ENCODE measurements at places on chromosomes 2 and 18.

DNA sequence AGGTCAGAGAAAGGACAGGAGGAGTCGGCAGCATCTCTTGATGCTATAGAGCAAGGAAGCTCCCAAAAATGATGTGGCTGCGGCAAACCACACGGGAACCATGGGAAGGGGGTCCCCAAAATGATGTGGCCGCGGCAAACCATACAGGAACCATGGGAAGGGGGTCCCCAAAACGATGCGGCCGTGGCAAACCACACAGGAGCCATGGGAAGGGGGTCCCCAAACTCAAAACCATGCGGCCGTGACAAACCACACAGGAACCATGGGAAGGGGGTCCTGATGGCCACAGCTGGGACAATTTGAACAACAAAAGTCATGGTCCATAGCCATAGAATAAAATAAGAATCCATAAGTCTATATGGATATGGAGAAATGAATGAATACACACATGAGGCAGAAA lies 58.4 kb upstream of the GLI2 start:
- no peak for DNase-seq

- no peak for DNase-seq
Observed at GRCh38 chr2:11513319-11513718, 20.5 kb upstream of the GREB1 start.

GRCh38 chr2:165778653-165779451 lies 15.2 kb downstream of the GALNT3 start:
- DNase-seq: no peak

DNA sequence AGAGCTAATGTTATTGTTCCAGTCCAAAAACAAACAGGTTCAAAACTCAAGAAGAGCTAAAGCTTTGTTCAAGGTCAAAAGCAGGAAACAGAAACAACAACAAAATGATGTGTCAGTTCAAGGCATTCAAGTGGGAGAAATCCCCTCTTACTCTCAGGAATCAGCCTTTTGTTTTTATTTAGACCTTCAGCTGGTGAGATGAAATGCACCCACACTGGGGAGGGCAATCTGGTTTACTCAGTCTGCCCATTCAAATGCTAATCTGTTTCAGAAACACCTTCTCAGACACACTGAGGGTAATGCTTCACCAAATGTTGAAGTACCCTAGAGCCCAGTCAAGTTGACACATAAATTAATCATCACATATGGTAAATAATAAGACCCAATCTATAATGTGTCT lies 150.6 kb downstream of the TMX3 start:
- DNase-seq: no peak

GRCh38 chr18:24831081-24831480 lies 370.6 kb downstream of the HRH4 start:
- no peak for DNase-seq

- peak; percentile 14 for DNase-seq
Observed at GRCh38 chr18:159037-159652, 788 bp downstream of the USP14 start.

GRCh38 chr2:26668856-26669750 lies 23.4 kb upstream of the KCNK3 start:
- DNase-seq: no peak

GRCh38 chr2:237716011-237716410 lies 82.6 kb upstream of the RBM44 start:
- no peak for DNase-seq

DNA sequence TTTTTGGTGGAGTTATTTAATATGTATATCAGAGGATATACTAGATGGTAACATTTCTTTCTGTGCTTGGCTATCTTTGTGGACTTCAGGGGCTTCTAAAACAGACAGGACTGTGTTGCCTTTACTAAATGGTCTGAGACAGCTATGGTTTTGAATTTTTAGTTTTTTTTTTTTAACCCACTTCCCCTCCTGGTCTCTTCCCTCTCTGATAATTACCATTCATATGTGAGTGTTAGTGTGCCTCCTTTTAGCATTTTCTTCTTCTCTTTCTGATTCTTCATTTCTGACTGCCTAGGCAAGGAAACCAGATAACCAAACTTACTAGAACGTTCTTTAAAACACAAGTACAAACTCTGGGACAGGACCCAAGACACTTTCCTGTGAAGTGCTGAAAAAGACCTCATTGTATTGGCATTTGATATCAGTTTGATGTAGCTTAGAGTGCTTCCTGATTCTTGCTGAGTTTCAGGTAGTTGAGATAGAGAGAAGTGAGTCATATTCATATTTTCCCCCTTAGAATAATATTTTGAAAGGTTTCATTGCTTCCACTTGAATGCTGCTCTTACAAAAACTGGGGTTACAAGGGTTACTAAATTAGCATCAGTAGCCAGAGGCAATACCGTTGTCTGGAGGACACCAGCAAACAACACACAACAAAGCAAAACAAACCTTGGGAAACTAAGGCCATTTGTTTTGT lies 52.7 kb downstream of the SMAD4 start:
- no peak for DNase-seq

DNA sequence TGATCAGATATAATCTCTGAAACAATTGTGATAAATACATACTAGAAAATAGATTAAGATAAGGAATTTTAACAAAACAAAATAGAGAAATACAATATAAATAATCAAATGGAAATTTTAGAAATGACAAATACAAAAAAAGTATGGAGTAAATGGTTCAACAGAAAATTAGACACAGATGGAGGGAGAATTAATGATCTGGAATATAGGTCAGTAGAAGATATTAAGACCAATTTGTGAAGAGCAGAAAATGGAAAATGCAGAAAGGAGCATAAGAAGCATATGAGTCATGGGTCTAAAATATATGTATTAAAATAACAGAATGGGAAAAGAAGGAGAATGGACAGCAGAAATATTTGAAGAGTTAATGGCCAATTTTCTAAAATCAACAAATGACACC lies 44.4 kb downstream of the FHOD3 start:
- DNase-seq: no peak

DNA sequence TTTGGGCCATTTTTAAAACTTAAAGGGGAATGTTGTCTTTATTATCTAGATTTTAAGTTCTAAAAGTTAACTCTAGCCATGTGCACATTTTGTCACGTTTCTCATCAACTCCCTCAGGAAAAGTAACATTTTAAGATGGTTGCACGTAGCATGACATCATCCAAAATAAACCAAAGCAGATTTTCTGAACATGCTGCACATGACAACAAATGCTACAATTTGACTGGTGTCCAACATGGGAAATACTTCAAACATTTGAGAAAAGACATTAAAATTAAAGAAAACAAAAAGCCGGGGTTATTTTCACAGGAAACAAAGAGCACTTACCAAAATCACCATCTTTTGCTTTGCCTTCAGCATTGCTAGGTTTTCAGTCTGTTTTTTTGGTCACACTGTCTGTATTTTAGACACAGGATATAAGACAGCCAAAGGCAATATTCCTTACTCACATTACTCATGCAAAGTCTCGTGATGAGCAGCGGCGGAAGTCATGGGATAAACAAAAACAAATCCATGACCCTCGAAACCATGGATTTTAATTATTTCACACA lies 51.3 kb upstream of the RND3 start:
- DNase-seq: no peak

DNA sequence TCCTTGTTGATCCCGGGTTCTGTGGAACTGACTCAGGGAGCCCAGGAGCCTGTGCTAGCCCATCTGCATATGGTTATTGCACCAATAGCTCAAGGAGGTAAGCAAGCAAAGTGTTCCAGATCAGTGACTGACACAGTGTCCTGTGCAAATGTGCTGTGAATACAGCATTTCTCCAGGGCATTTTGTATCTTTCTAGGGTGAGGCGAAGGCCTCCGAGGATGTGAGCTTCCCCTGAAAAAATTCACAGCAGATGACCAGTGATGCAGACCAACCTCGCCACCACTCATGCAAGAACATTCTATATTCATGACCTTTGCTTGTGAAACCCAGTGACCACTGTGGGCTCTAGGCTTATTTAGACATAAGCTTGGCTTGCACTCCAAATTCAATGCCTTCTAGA lies 15.2 kb upstream of the NT5DC4 start:
- no peak for DNase-seq

DNA sequence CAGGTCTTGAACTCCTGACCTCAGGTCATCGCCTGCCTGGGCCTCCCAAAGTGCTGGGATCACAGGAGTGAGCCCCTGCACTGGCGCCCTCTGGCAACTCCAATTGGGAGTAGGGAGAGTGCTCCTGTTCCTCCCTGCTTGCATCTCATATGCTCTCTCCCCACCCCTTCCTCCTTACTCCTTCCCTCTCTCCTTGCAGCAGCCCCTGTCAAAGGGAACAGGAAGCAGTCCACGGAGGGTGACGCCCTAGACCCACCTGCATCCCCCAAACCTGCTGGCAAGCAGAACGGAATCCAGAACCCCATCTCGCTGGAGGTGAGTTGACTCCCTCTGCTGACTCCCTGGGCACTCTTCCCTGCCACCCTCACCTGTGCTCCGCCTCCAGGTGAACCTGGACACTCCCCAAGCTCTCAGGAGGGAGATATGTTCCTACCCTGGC lies 10.7 kb downstream of the ARID5A start:
- no peak for DNase-seq

All from HL-60 (cell line).